ENCODE measurements at places on chromosomes 1 and 21.
A peak's percentile ranks its signal among the peaks of the same experiment; 100 is the strongest.

GRCh38 chr1:38221006-38221649, 174.5 kb upstream of the POU3F1 start:
- DNase-seq = no peak

DNA sequence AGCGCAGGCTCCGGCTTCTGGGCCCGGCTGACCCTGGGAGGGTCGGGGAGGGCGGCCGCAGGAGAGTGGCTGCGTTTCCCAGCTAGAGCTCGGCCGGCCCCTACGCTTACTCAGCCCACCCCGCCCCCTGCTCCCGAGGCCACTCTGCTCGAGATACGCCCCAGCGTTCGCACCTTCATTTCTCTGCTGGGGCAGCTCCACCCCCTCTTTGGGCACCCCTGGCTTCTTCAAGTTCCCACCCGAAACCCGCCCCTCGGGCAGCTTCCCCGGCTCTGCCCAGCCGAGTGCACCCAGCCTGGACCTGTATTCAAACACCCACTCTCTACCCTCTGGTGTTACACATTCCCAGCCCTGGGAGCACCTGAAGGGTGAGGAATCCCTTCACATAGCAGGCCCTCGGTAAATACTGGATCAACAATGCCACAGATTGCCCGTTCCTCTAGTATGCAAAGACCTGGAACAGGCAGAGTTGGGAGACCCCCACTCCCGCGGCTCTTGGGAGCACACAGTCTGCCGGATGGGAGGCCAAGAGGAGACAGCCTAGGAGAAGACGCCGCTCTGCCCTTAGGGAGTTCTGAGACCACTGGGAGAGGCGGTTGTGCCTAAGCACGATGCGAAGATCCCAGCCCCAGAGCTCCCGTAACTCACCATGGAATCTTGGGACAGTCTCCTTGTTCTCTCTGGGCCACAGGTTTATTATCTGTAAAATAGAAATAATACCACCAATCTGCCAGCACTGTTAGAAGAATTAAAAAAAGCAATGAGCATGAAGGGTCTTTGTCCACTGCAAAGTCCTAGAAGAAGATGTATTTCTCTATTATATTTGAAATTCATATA, 566 bp upstream of the PAQR7 start:
- DNase-seq = no peak

GRCh38 chr1:184340984-184341383, 45.8 kb upstream of the C1orf21 start:
- no peak for DNase-seq

GRCh38 chr1:2431518-2431917, 19.2 kb upstream of the PEX10 start:
- no peak for DNase-seq

GRCh38 chr21:27108701-27109100, 141.8 kb upstream of the ADAMTS5 start:
- no peak for DNase-seq

DNA sequence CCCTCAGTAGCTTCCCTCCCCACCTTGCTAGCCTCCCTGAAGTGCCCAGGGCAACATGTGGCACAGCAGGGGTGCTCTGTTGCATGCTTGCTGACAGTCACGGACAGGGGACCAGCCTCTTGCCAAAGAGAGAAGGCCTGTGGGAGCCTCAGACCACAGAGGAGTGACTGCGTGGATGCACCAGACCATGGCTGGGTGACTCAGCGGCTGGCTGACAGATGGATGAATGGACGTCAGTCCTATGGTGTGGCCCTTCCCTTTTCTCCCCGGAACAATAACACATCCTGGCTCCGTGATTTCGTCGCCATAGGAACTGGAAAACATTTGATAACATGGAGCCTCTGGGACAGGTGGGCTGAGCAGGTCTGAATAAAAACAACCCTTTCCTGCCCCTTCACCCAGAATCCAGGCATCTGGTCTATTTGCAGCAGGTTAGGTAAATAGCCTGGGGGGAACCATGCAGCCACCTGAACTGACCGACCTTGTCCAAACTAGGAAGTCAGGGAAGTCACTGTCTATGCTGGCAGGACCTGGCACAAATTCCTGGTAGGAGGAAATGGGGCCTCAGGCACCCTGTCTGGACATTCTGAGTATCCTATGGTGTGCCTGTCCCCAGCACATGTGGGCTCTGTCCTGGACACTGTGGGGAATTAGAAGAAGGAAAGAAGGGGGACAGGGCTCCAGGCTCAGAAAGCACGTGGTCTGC, 53.3 kb downstream of the NENF start:
- peak; percentile 21 for DNase-seq

DNA sequence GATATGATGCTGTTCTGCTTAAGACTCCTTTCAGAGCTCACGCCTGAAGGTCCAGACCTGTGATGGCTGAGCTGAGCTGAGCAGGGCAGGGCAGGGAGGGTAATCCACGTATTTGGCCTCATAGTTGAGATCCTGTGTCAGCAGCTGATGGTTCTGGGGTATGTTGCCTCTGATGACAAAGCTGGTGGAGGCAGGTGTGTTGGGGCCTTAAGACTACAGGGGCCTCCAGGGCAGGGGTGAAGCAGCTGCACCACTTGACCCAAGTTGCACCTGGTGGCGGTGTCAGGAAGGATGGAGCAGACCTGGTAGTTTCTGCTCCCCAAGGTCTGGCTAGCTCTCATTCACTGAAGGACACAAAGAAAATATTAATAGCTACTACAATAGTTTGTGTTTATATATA, 57.0 kb downstream of the FCRL5 start:
- no peak for DNase-seq

- no peak for DNase-seq
Measured at GRCh38 chr1:37047542-37047941, 13.2 kb upstream of the GRIK3 start.

- no peak for DNase-seq
Measured at GRCh38 chr1:32622806-32623681, 27.3 kb downstream of the ZBTB8OS start.

- DNase-seq = no peak
Measured at GRCh38 chr1:235864931-235865525, 1.7 kb downstream of the LYST start.

DNA sequence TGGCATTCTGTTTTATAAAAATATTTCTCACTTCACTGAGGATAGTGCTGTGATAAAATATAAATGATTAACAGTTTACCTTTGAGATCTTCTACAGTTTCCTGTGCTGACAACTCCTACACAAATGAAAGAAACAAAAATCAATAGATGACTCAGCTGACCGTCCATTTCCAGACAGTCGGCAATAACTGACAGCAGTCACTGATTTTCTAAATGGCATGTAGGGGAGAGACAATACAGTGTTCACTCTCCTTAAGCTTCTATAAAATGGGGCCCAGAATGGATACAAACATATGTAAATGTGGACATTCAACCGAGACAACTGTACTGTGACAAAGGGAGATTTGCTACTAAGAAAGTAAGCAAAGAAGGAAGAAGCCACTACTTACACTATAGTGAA, 34.3 kb downstream of the PCNX2 start:
- DNase-seq = no peak

- DNase-seq = no peak
Measured at GRCh38 chr1:86378813-86379212, 17.3 kb downstream of the ODF2L start.

GRCh38 chr1:166869318-166870099, 6.6 kb downstream of the TADA1 start:
- no peak for DNase-seq

DNA sequence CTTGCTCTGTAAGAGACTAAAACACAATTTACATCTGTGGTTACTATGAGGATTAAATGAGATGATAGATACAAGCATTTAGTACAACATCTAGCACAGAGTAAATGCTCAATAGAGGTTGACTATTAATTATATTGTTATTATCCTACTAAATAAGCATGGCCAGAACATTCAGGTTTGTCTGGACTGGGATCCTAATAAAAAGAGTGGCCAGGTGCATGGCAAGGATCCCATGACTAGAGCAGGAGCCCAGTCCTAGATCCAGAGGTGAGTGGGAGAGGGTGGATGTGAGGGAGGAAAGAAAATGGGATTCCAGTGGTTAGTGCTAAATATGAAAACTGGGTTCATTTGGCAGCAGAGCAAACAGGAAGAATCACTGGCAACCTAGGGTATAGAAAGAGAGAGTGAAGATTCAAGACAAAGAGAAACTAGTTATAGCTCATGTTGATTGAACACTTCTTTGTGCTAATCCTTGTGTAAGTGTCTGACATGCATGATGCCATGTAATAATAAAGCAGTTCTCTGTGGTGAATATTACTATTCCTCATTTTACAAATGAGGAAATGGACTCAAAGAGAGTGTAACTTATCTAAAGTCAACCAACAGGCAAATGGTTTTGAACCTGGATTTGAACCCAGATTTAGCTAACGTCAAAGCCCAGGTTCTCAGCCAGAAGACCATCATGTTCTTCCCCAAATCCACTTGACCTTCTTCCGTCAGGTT, 71.1 kb upstream of the FGGY start:
- DNase-seq = no peak

DNA sequence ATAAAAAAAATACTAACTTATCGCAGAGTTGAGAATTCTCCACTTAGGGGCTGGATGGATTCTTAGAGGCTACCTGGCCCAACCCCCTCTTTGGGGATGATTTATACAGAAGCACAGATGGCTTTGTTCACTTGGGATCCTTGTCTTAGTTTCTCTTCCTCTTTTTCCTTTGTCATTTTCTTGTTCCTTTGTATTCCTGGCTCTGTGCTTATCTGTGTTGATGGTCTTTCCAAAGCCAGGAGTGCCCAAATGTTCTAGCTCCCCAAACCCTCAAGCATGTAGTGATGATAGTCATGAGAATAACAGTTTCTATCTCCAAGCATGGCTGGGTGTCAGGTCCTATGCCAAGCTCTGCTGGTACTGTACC, 27.4 kb downstream of the EPHB2 start:
- no peak for DNase-seq

- DNase-seq = no peak
Measured at GRCh38 chr1:77182083-77182482, 37.1 kb downstream of the PIGK start.

DNA sequence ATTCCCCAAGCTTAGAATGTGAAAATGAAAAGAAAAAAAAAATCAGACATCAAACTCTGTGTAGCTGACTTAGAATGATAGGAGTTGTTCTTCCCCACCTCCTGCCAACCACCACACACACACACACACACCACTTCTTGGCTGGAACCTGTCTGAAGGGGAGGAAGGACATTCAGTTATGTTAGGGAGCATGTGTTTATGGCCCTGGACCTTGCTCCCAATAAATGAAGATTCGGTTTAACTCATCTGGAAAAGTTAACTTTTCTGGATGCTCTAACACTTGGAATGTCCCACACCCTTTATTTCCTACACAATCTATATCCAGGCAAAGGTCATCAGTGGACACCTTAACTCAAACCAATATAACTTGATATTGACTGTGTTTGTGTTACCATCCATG, 112.4 kb downstream of the DAB1 start:
- DNase-seq = no peak

GRCh38 chr1:61171346-61171745, 89.0 kb downstream of the NFIA start:
- no peak for DNase-seq

GRCh38 chr21:17492415-17493168, 20.3 kb upstream of the CXADR start:
- no peak for DNase-seq

DNA sequence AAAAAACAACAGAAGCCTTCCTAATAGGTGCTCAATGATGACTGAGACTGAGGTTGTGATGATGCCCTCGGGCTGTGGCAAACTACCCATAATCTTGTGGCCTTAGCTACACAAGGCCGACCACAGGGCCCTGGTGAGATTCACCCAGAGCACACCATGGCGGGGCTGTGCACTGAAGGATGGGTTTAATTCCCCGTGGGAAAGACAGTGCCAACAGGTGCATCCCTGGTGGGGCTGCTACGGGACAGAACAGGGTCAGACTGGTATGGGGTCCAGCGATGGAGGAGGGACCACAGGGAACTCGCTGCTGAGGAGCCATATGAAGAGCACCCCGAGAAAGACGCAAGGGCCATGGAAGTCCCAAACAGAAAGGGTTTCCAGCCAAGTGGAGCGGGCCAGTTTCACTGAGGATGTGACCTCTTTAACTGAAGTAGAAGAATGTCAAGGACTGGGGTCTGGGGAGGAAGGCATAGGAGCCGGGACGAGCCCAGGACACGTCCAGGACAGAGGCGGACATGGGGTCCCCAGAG, 21.3 kb downstream of the PRDM15 start:
- DNase-seq = no peak

GRCh38 chr1:32686387-32686786, 16.2 kb downstream of the SYNC start:
- no peak for DNase-seq

GRCh38 chr1:12506281-12507280, 111.4 kb downstream of the DHRS3 start:
- no peak for DNase-seq

GRCh38 chr21:34526618-34527290, 14.7 kb upstream of the KCNE1 start:
- no peak for DNase-seq

- no peak for DNase-seq
Measured at GRCh38 chr1:191620883-191621282, 537.4 kb upstream of the RGS18 start.

DNA sequence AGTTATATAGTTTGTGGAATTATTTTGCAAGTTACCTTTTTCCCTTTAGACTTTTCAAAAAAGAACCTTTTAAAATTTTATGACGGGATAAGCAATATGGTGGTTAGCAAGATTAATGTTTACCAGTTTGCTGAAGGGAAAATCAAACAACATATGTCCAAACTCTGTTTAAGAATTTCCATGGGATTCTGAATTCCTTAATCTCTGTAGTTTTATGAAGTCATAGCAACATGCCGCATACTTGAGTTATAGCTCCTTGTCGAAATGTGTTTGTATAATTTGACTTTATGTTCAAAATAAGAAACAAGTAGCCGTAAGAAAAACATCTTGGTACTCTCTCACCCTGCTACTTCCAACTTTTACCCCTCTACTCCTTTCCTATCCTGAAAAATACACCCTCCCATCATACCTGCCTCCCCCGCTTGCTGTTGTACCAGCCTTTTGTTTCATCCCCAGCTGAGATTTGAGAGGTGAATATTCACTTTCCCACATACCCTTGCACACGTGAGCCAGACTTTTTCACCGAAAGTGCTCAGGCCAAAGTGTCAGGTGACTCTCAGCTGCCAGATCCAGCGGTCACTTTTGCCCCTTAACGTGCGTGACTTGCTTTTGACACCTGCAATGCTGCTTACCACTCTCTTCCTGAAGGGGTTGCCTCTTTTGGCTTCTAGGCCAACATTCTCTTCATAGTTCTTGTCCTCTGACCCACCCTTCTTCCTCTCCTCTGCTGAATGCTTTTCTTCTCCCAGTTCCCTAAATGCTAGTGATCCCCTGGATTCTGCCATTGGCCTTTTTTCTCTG, 83.5 kb upstream of the ZNF326 start:
- no peak for DNase-seq
